Stimulated activated CD8-positive, alpha-beta memory T cell treated with anti-CD3 and anti-CD28 coated beads, Interleukin-15, amount 100 ng/mL, for 4 hours (primary cell): ENCODE measurements at places on chromosomes 6 and 20.

- DNase-seq: no peak
Observed at GRCh38 chr20:39752262-39752876, 790.2 kb downstream of the DHX35 start.

DNA sequence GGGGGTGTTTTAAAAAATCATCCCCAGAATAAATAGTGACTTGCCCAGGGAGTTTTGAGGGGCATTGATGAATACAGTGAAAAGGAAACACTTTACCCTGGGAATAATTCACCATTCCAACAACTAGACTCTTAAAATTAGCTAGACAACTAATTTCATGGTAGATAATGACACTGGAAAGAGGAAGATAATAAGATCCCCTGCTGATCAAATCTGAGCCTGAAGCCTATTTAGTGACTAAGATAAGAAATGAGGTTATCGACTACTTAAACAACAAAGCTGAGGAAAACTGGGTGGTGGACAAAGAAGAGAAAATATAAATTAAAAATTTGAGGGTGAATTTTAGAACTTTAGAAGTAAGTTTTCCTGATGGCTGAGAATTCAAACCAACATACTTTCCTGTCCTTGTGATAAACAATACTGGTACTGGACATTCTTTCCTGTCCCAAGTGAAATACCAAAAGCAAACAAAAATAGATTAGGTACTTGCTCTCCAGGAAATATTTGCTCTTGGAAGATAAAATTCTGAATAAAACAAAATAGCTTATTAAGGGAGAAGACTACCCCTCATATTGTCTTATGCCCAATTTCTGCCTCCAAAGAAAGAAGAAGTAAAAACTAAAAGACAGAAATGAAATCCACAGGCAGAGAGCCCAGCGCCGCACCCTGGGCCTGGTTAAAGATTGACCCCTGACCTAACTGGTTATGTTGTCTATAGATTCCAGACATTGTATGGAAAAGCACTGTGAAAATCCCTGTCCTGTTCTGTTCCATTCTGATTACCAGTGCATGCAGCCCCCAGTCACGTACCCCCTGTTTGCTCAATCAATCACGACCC is 64.0 kb upstream of the ADGRF4 start:
- no peak for DNase-seq

DNA sequence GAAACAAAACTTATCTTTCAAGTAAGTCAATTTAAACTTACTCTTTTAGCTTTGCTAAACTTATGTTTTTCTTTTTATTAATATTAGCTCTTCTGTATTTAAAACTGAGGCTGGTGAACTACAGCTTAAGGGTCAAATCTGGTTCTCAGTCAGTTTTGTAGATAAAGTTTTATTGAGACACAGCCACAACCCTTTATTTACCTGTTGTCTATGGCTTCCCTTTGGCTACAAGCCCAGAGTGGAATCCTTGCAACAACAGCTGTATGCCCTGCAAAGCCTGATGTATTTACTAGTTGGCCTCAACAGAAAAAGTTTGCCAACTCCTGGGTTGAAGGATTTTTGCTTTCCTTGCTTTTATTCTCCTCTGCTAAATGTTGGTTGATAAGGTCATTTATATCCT is 491.4 kb upstream of the RNF217 start:
- no peak for DNase-seq

- no peak for DNase-seq
Observed at GRCh38 chr6:28323813-28324424, 12.0 kb downstream of the ZSCAN31 start.

- DNase-seq: no peak
Observed at GRCh38 chr6:20565342-20565741, 31.1 kb downstream of the CDKAL1 start.

DNA sequence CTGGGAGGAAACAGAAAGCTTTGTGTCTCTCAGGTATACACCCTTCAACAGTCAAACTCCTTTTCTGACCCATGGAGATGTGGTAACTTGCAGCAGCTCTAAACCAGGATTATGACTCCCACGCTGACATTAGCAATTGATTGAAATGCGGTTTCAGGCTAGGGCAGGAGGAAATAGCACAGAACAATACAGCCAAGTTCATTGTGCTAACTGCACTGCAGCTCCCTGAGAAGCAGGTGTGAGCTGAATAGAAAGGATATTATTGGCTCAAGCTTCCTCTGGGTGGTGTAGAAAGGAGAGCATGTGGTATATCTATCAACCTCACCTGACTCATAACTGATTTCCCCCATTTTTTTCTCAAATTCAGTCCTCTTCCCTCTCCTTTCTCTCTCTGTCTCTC is 612.3 kb upstream of the BTBD3 start:
- DNase-seq: no peak

DNA sequence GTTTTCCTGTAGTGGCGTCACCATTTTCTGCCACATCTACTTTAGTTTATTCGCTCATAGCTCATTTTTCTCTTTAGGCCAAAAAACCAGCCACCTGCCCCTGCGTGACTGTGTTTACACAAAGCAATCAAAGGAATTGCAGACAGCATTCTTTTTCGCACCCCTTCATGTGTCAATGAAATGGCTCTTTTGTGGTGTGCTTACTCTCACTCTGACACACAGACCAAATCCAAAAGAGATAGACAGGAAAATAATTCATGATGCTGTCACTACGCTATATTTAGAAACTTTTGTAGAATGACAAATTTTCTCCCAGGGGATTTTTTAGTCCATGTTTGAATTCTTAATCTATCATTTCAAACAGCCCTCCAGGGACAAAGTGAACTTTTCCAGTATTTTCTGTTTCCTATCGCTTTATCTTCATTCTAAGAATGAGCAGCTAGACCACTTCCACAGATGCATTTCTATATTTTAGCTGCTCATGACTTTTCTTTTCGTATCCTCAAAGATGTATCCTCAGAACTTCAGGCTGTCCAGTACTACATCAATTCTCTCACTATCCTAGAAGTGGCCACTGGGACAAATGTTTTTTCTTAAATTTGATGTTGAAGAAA is 37.9 kb upstream of the KHDRBS2 start:
- DNase-seq: no peak

DNA sequence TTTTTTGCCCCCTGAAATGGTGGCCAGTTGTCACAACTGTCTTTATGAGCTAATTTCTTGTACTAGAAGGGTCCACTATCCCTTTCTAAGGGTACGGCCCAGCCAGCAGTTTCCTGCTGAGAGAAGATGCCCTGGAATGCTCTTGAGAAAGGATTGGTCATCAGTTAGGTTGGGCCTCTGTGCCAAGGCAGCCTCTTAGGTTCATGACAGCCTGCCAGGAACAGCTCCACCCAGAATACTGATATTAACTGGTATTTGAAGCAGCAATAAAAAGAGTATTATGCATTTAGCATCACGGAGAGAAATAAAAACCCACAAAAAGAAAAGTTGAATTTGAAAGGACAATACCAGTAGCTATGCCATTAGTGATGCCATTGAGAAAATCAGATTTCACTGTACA is 9.0 kb upstream of the HINT3 start:
- no peak for DNase-seq

GRCh38 chr6:111861431-111861885 is 11.8 kb downstream of the FYN start:
- DNase-seq: no peak

GRCh38 chr6:157884756-157885155 is 61.7 kb downstream of the SNX9 start:
- DNase-seq: no peak

DNA sequence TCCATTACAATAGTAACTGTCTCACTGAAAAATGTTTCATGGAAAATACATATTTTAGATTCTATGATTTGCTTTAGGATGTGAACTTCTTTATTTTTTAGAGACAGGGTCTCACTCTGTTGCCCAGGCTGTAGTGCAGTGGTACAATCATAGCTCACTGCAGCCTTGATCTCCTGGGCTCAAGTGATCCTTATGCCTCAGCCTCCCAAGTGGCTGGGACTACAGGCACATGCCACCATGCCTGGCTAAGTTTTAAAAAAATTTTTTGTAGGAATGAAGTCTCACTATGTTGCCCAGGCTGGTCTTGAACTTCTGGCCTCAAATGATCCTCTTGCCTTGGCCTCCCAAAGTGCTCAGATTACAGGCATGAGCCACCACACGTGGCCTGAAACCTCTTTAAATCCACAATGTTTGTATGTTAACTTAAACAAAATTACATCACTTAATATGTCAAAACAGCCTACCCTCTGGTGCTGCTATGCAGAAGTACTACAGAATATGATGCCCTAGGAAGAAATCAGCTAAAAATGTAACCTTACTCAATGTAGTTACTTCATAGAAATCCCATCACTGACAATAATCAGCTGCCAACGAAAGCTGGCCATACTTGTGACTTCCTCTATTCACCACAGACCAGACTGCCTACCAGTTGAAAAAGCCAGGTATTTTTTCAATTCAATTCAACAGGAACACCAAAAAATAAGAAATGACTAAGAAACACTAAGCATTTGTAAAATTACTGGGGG is 17.6 kb downstream of the EEF1A1 start:
- DNase-seq: no peak

DNA sequence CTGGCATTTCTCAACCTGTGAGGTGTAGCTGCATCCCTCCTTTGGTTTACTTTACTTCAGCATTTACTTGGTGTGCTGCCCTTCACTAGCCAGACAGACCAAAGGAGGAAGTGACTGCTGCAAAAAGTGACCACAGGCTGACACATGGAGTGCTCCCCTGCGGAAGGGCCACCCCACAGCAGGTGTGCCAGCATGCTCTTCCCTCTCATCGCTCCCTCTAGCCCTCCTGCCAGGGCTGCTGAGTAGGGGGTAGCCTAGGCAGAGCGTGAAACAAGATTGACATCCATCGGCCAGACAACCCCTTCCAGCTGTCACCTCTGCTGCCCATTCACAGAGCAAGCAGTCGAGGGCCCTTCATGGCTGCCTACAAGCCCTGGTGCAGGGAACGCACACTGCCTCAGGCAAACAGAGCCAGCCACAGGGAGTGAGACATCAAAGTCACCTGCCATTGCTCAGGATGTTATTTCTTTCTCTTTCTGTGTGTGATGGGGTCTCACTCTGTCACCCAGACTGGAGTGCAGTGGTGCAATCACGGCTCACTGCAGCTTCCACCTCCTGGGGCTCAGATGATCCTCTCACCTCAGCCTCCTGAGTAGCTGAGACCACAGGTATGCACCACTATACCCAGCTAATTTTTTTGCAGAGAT is 102.0 kb upstream of the RPS6KA2 start:
- no peak for DNase-seq

DNA sequence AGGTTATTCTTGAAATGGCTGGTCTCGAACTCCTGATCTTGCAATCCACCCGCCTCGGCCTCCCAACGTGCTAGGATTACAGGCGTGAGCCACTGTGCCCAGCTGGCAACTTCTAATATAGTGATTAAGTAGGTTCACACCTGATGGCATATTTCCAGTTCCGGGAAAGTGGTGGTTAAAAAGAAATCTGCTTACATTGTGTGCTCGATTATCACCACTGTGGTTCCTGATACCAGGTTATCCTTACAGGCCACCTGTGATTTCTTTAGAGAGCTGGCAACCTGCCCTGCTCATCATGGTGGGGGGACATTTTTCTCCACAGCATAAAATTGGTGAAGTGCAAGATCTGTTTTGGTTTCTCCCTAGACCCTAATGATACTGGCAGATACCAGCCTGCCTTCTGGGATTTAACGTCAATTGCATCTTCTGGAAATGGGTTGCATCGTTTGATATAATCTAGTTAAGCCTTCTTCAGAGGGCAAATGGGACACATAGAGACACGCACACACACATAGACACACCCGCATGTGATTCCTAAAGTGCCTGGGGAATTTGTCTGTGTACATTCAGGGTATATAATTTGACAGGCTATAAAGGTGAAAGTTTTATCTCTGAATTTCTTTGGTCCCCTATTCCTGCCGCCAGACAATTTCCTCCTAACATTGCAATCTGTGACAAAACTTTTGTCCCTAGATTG is 49.7 kb upstream of the CITED2 start:
- DNase-seq: no peak

GRCh38 chr6:143515061-143515760 is 3.7 kb upstream of the FUCA2 start:
- DNase-seq: no peak

GRCh38 chr20:24733416-24733815 is 215.7 kb upstream of the CST7 start:
- no peak for DNase-seq

- no peak for DNase-seq
Observed at GRCh38 chr6:156883497-156884252, 106.5 kb downstream of the ARID1B start.

DNA sequence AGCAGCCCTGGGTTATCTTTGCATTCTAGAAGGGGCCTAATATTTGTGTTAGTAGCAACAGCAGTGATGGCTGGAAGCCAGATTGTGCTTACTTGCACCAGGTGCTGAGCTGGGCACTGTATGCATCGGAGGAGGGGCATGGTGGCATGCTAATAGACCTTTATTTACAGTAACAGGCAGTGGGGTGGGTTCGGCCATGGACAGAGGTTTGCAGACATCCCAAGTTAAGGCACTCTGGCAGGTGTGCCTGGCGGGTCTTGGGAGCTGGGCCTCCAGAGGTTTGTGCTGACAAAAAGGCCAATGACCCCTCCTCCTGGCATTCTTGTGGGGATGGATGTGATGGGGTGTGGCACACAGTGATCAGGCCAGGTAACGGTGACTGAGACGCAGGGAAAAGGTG is 39.0 kb upstream of the CD93 start:
- DNase-seq: no peak

GRCh38 chr6:24905483-24905882 is 30.3 kb downstream of the RIPOR2 start:
- no peak for DNase-seq

- no peak for DNase-seq
Observed at GRCh38 chr6:161901740-161902426, 628.0 kb upstream of the AGPAT4 start.

- no peak for DNase-seq
Observed at GRCh38 chr6:125095580-125096301, 57.8 kb upstream of the TPD52L1 start.

DNA sequence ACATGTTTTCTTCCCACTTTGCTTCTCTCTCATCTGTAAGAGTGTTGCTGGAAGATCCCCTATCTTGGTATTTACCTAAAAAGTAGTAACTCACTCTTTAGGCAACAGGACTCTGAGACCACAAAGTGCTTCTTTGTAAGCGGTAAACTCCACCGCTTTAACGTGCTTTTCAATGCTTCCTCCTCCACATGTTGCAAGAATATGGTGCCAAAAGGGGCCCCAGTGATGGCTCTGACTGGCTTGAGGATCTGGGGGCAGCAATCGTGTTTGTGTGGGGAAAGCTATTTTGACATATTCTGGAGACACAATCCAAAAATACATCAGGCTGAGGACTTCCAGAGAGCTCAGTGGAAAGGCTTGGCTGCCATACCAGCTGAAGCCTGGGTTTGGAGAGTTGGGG is 12.4 kb upstream of the CPNE5 start:
- no peak for DNase-seq
